ENCODE measurements at places on chromosomes 11 and 22. TPM values are rescaled to one million over a fixed set of nuclear protein-coding genes. Genes with fewer than 3 reads are reported as not detected.

The CLCF1 gene
- total RNA-seq: 0.48 TPM

The NLRP10 gene
- total RNA-seq: 0.77 TPM

The OR5P2 gene
- not detected for total RNA-seq

The C11orf87 gene
- total RNA-seq: 0.23 TPM

- DNase-seq: no peak
These were observed 1.9 kb downstream of the C11orf21 start for GRCh38 chr11:2299773-2300172.

- no peak for DNase-seq
These were observed 25.2 kb downstream of the DCPS start for GRCh38 chr11:126328938-126329643.

DNA sequence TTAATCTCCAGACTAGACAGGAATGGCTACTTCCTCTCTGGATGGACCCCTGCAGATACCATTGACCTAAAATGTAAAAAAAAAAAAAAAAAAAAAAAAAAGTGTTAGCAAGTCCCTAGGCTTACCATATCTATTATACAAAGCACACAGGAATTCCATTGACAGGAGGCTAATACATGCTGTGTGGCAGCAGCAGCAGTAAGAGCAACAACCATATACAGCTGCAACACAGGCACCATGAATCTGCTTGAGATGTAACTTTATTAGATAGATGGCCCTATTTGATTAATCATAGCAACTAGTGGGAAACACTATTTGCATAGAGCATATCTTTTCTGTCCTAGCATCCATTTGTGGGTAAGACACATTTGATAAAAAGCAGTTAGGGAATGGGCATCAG, 1447.1 kb downstream of the FAM181B start:
- no peak for DNase-seq

DNA sequence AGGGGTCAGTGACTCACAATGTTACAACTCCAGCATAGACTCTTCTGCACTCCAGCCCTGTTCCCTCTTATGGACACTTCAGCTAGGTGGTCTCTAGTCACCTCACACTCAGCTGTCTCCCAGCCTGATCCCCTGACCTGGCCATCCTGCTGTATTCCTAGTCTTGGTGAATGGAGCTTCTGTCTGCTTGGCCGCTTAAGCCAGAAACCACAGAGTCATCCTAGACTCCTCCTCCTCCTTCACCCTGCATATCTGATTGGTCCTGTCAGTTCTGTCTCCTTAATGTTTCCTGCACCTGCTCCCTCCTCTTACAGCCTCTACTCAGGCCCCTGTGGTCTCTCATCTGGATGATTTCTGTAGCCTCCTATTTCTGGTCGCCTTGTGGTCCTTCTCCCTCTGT, 144.9 kb downstream of the HIPK3 start:
- no peak for DNase-seq

GRCh38 chr11:63767565-63768236, 874 bp downstream of the ZFTA start:
- DNase-seq: peak; percentile 81

- peak; percentile 75 for DNase-seq
These were observed 4.3 kb upstream of the AMPD3 start for GRCh38 chr11:10450462-10451425.

DNA sequence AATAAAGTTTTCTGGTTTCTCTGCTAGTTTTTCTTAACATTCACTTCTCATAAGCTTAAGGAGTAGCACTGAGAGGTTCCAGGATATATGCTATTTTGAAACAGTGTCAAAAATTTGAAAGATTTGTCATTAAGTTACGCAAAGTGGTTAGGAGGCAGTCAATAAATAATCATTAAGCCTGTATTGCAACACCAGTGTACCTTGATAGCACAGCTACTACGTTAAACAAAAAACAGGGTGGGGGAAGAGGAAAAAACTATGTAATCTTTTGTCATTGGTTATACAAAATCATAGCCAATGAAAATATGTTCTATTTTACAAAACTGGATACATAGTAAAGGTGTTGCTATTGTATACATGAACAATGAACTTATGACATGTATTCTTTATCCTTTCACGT, 30.4 kb upstream of the PITPNB start:
- DNase-seq: no peak
